Stimulated activated memory B cell treated with anti-CD40 and anti-IgM and Interleukin-4, amounts not matched to agents 10 μg/mL and 1 μg/mL and 100 μg/mL, for 72 hours (primary cell): ENCODE measurements at places on chromosomes 6 and 20.
A peak's percentile ranks its signal among the peaks of the same experiment; 100 is the strongest.

DNA sequence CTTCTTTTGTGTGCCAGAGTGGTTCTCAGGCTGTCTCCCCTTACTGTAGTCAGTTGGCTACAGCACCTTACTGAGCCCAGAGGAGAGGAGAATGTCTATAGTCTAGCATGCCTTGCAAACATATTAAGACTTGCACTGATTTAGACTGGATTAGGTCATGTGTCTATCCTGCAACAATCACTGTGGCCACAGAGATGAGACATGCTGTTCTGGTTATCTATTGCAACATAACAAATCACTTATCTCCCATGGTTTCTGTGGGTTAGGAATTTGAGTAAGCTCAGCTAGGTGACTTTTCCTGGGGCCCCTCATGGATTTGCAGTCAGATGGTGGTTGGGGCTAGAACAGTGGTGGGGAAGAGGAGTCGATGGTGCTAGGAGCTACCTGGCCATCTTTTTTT lies 261.3 kb downstream of the SOD2 start:
- no peak for ATAC-seq

DNA sequence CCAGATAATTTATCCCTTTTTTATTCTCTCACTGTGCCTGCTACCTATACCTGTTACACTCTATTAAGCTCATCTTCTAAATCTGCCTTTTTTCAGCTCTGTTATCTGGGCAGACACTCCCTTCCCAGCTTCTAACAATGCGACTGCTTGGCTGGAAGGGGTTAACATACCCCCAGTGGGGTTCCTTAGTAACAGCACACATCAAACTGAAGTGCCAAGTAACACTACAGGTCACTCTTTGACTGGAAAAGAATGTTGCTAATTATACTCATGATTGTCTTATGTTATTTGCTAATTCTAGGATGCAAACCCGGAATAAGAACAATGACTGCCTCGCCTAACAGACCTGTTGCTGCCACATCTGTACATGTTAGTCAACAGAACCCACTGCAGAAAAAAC lies 203.5 kb downstream of the EPM2A start:
- no peak for ATAC-seq

DNA sequence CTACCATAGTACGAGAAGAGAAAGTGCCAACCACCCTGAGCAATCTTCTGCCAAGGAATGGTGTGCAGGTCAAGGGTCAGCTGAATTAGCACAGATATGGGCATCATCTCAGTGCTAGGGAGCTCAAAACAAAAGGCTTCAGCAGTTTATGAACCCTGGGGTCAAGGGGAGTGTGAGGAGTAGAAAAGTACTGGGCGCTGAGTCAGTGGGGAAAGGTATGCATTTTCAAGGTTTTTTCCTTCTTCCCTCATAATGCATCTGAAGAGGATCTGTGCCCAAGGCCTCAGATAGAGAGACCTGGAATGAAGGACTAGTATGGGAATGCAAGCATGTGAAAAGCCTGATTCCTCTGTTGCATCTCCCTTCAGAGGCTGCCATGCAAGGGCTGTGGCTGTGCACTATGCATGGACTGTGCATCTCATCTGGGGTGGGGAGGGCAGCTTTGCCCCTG lies 81.7 kb downstream of the PERP start:
- ATAC-seq: peak; percentile 29

DNA sequence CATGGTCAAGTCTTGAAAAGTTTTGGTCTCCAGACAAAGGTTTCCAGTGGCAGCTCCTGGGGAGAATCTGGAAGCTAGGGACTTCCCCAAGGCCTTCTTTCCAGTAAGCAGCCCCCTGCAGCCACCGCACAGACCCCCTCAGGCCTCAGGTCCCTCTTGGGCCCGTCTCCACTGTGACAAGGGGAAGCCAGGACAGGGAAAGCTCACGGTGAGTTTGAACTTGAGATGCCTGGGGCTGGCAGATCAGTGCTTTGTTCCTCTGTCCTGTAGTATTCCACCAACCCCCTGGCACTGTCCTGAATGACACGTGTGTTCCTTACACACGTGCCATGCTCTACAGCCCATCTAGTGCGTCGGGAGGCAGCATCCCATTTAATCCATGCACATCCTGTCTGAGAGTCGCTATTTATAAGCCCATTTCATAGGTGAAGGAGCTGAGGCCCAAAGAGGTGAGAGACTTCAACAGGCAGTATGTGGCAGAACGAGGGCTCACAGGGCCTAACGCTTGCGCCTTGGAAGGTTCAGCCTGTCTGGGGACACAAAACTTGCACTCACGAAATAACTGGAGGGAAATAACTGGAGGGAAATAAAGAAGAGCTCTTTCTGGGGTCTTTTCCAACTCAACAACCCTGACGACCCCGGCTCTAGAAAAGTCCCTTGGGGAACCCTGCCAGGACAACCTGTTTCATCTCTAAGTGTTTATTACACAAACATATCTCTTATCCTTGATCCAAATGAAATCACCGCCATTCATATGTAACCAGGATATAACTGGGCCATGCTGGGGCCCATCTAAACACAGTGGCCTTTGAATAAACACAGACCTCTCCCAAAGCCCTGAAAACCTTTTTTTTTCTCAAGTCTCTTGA lies 123.0 kb downstream of the BANF2 start:
- no peak for ATAC-seq
